ENCODE measurements at places on chromosomes 5 and 9.

GRCh38 chr5:178126556-178126955 is 4.3 kb upstream of the RMND5B start:
- DNase-seq: no peak

DNA sequence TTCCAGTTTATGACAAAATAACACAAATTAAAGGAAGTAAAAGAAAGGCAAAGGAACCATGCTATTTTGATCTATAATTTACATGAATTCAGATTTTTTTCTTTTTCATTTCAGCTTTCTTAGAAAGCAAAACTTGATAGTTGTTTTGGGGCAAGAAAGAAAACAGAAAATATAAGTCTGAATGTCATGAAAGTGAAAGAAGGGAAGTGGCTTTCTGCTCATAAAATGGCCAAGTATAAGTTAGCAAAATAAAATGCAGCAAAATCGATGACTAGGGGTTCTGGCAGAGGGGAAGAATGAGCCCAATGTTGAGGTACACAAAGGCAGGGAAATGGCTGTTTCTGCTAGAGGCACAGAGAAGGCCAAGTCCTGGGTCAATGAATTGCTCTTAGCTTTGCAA is 3.0 kb upstream of the IFNW1 start:
- no peak for DNase-seq

DNA sequence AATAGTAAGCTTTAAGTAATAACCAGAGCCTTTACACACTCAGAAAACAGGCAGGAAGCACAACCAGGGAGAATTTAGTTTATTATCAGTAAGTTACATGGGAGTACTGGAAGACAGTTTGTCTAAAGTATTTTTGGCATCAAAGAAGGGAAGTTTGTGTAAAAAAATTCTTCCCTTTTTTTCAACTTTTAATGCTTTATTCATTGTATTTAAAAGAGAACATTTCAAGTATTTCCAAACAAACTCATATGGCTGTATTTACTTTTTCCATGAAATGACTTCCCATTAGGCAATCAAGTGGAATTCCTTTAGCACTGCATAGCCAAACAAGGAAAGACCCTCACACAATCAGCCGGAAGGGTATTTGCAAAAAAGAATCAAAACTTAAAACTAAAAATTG is 26.7 kb downstream of the RNF145 start:
- no peak for DNase-seq

DNA sequence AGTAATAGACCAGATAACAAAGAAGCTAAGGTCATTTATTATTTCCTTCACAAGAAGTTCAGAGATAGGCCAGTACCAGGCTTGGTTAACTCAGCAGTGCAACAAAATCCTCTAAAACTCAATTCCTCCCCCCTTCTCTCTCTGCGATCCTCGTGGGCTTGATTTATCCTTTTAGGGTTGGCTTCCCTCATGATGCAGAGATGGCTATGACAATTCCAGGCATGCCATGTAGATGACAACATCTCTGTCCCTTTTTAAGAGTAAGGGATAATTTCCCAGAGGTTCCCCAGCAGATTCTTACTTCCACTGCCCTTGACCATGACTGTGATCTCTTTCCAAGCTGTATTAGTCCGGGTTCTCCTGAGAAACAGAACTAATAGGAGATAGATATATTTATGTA is 28.7 kb upstream of the DAP start:
- no peak for DNase-seq

DNA sequence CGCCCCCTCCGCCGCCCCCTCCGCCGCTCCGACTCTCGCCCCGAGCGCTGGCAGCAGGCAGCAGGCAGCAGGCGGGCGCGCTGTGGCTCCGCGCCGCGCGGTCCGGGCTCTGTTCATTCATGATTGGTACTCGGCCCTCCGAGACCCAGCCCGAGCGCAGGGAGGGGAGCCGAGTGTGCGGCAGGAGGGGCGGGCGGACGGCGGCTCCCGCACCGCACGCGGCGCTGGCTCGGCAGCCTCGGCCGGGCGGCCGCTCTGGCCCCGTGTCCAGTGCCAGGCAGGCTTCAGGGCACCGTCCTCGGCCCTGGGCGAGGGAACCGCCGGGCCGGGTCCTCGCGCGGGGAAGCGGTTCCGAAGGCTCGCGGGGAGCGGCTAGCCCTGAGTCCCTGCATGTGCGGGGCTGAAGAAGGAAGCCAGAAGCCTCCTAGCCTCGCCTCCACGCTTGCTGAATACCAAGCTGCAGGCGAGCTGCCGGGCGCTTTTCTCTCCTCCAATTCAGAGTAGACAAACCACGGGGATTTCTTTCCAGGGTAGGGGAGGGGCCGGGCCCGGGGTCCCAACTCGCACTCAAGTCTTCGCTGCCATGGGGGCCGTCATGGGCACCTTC is at the start of gene KCNIP1:
Gene KCNIP1 (plus strand): TSS at position 31 of the 607 bp plus-strand sequence.
- DNase-seq: no peak

- DNase-seq: no peak
Observed at GRCh38 chr5:35803191-35803651, 53.5 kb upstream of the IL7R start.

DNA sequence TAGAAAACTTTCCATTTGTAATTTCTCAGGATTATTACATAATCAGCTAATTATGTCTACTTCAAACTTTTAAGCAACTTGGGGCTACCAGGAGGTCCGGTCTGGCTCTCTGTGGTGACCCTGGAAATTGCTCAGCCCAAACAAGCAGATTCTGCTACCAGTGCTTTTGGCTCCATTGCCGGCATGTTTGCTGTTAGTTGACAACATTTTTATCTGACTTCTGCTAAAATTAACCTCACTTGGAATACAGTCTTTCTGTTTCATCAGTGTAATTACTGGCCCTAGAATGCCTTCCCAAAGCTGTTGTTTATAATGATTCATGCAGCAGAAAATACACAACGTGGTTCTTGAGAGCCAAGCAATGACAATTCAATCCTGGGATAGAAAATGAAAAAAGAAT is 38.5 kb upstream of the FAM81B start:
- no peak for DNase-seq

- DNase-seq: no peak
Observed at GRCh38 chr5:159048298-159048697, 51.4 kb downstream of the EBF1 start.

DNA sequence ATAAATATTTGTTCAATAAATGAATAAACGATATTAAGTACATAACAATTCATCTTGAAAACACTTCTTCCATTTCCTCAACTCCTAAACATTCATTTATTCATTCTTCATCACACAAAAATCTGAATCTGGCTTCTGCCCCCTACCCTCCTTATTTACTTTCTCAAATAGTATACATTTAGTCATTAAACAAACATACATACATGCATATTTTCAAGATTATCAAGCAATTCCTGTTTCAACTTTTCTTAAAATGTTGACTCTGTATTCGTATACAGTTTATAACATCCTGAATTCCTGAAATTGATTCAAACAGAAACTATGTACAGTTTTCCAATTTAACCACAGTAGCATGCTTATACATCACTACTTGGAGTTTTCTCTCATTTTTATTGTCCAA is 129.0 kb downstream of the MUSK start:
- DNase-seq: no peak

- no peak for DNase-seq
Observed at GRCh38 chr5:6823996-6824395, 110.8 kb downstream of the TENT4A start.

DNA sequence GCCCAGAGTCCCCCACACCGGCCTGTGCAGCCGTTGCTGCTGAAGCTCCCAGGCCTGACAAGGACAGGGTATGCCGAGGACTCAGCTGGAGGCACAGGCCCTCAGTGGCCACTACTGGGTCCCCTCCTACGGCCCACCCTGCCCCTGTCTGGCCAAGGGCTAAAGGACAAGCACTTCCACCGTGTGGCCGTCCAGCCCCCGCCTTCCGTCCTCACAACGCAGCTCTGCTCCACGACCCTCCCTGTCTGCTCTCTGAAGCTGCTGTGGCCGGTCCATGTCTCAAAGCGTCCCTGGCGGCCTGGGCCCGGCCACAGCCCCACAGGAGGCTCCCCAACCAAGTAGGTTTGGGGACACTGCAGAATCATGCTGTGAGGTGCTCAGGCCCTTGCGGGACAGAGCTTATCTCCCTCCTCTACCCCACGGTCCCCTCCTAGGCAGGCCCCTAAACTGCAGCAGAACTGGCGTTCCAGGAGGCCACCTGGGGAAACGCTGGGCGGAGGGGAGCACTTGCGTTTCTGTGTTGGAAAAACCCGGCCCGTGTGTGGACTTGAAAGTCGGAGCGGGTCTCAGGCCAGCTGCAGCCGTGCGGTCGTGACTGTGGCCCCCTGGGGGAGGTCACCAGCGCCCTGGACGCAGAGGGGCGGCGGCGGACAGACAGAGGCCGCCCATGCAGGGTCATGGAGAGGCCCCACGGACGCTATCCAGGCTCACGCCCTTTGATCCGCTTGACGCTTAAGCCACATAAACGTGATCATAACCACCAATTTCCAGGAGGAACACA is 45.6 kb downstream of the NKD2 start:
- DNase-seq: no peak

DNA sequence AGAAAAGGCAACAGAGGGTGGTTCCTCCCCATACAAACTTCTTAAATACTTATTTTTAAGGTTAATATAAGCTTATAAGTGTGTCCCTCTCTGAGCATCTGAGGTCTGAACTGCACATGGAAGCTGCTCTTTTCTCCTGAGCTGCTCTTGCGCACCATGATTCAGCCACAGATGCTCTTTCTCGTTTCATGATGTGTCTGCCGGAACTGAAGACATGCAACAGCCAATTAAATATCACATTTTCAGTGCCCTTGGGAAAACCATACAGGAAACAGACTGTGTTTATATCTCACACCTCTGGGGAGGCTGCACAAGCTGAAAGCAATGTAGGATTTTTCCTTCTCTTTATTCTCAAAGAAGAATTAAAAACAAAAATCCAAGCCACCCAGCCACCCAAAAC is 96.8 kb upstream of the NREP start:
- DNase-seq: no peak

GRCh38 chr5:77449277-77449676 is 42.8 kb downstream of the WDR41 start:
- DNase-seq: no peak

- no peak for DNase-seq
Observed at GRCh38 chr9:104774831-104775573, 11.1 kb downstream of the NIPSNAP3B start.

GRCh38 chr5:83827111-83827557 is 106.5 kb upstream of the HAPLN1 start:
- no peak for DNase-seq

- no peak for DNase-seq
Observed at GRCh38 chr5:59704936-59705335, 188.6 kb downstream of the PDE4D start.

GRCh38 chr5:171990713-171991015 is 15.8 kb downstream of the FBXW11 start:
- DNase-seq: no peak

GRCh38 chr9:114619191-114619761 is 8.2 kb downstream of the TMEM268 start:
- no peak for DNase-seq

GRCh38 chr5:9265441-9266287 is 280.2 kb downstream of the SEMA5A start:
- no peak for DNase-seq

DNA sequence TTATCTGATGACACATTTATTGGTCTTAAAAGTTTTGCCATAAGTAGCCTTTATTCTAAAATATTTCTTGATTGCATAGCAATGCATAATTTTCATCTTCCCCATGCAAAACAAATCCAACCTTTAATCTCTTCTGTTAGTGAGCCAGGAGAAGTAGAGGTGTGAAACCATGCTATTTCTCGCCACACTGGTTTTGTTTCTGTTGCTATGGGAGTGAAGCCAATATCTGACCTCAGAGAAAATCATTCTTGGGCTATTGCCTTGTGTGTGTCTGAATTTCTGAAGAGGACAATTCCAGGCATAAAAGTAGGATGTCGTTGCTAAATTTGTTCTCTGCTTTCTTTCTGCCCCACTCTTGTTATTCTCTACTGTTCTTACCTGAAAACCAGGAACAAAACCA is 183.6 kb downstream of the PTTG1 start:
- DNase-seq: no peak

DNA sequence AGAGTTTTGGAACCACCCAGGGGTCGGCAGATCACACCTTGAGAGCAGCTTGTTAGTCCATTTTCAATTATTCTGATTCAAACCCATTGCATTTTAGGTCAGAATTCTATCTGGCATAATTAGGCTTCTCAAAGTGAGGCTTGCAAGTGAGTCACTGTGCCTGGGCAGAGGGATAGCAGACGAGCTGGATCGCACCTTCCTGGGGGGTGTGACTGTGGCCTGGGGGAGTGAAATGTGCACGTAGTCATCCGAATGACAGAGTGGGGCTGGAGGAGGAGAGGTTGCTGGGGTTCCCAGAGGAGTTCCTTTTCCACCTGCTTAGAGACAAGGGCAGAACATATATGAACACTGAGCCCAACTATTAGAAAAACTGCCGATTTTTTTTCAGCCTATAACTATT is 31.7 kb downstream of the SPACA9 start:
- no peak for DNase-seq
